ENCODE measurements at places on chromosomes 5 and 9. TPM values are rescaled to one million over a fixed set of nuclear protein-coding genes. Genes with fewer than 3 reads are reported as not detected.

The DDX4 gene
- polyA plus RNA-seq, result not detected

The SMIM32 gene
- polyA plus RNA-seq, result 8.3 TPM

The IFNK gene
- not detected for polyA plus RNA-seq

The RLN1 gene
- 0.37 TPM for polyA plus RNA-seq

The IL33 gene
- 6.7 TPM for polyA plus RNA-seq

The SPINK1 gene
- 0.89 TPM for polyA plus RNA-seq

The GBGT1 gene
- 2.6 TPM for polyA plus RNA-seq

The BTNL3 gene
- 0.10 TPM for polyA plus RNA-seq

The DOCK8 gene
- polyA plus RNA-seq, result 13.3 TPM

The SLCO6A1 gene
- polyA plus RNA-seq, result not detected

The SPINK6 gene
- polyA plus RNA-seq, result not detected

The SLC24A2 gene
- polyA plus RNA-seq, result 0.17 TPM

The DAB2IP gene
- polyA plus RNA-seq, result 33.4 TPM

The SLC45A2 gene
- 0.14 TPM for polyA plus RNA-seq

The GGTA1 gene
- 5.6 TPM for polyA plus RNA-seq

The TAS2R1 gene
- polyA plus RNA-seq, result not detected

The ISCA1 gene
- 60.8 TPM for polyA plus RNA-seq

The SPATA31A1 gene
- polyA plus RNA-seq, result not detected

The TBC1D9B gene
- polyA plus RNA-seq, result 95.5 TPM

The STING1 gene
- polyA plus RNA-seq, result 31.4 TPM

The SAXO1 gene
- 0.12 TPM for polyA plus RNA-seq

The SHOC1 gene
- polyA plus RNA-seq, result 0.83 TPM

The CDX1 gene
- polyA plus RNA-seq, result 0.73 TPM

The ACSL6 gene
- 1.7 TPM for polyA plus RNA-seq

The LRRTM2 gene
- polyA plus RNA-seq, result 3.6 TPM

The FRMD3 gene
- polyA plus RNA-seq, result 18.8 TPM

The ZBTB5 gene
- polyA plus RNA-seq, result 20.5 TPM

The AGXT2 gene
- 34.1 TPM for polyA plus RNA-seq

The FOXD4L3 gene
- polyA plus RNA-seq, result not detected

The AMBP gene
- 1.4 TPM for polyA plus RNA-seq

The CNTNAP3 gene
- polyA plus RNA-seq, result 6.4 TPM

The OBP2B gene
- polyA plus RNA-seq, result 0.29 TPM

The PCDHAC2 gene
- 0.62 TPM for polyA plus RNA-seq

The OR1Q1 gene
- not detected for polyA plus RNA-seq

The PCDHGA5 gene
- 2.3 TPM for polyA plus RNA-seq

The C9orf153 gene
- 0.09 TPM for polyA plus RNA-seq

The ACER2 gene
- 23.9 TPM for polyA plus RNA-seq

The IL4 gene
- polyA plus RNA-seq, result 0.46 TPM

The SPATA31A3 gene
- polyA plus RNA-seq, result not detected

The CDHR2 gene
- 11.1 TPM for polyA plus RNA-seq

The CREBRF gene
- 16.1 TPM for polyA plus RNA-seq

The SPINK7 gene
- polyA plus RNA-seq, result 1.1 TPM

The GABRA1 gene
- polyA plus RNA-seq, result 0.11 TPM

The TPM2 gene
- polyA plus RNA-seq, result 208 TPM

The DNAI1 gene
- polyA plus RNA-seq, result 3.2 TPM

The GARIN3 gene
- not detected for polyA plus RNA-seq

The PCDHGA2 gene
- polyA plus RNA-seq, result 7.3 TPM

The MORN5 gene
- polyA plus RNA-seq, result not detected

The ECM2 gene
- polyA plus RNA-seq, result 16.8 TPM

The SHROOM1 gene
- polyA plus RNA-seq, result 23.1 TPM

The ZBED3 gene
- 21.2 TPM for polyA plus RNA-seq

The IRX2 gene
- polyA plus RNA-seq, result 0.52 TPM

The SPINK4 gene
- polyA plus RNA-seq, result not detected
